Right ventricle myocardium inferior (tissue), 1 donor: ENCODE measurements at places on chromosomes 11 and 22.

DNA sequence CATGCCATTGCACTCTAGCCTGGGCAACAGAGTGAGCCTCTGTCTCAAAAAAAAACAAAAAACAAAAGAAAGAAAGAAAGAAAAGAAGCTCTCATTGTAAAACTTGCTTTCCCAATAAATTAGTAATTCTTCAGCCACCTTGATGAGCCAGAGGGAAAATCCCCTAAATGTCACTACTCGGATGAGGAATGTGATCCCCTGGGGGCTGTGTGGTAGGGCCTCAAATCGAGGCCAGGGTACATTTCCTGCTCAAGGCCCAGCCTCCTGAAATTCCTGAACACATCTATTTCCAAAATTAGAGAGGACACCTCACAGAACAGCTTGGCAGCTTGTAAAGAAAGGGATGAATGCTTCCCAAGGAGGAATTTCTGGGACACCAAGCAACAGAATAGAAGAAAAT, 147.1 kb upstream of the SESN3 start:
- no peak for DNase-seq

DNA sequence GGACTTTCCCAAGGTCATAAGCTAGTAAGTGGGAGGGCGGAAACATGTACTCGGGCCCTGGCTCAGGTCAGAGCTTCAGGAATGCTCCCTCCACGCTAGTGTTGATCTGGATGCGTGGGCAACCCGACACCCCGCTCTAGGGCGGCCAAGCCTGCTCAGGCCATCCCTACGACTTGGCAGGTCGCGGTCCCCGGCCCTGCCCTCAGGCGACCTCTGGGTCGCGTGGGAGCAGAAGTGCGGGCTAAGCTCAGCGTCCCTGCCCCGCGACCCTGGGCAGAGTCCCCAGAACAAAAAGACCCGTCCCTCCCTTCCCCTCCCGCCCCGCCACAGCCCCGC, 781 bp upstream of the TEF start:
- peak; percentile 90 for DNase-seq

DNA sequence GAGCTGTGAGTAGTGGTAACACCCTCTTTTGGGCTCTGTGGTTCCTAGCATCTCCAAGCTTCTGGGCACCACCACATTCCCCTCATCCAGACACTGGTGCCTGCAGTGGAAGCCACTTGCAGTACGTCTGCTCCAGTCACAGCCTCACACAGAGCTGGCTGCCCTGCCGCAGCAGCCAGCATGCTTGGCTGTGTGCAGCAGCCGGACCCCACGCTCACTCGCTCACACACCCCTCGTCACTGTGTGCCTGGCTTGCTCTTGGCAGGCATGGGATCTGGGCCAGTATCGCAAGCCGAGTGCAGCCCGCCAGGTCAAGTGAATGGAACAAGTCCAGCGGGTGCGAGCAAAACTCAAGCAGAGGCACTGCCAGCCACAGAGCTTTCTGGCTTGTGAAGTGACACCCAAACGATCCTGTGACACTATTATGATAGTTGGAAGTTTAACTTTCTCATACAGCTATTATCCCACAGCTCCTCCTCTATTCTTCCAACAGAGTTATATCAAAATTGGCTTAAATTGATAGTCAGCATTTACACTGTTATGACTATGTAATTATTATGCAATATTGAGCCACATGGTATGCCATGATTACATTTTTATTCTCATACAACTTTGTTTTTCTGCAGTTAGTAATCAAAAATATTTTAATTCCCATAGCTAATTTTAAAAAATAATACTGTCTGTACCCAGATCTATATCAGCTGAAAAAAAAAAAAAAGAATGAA, 89.0 kb downstream of the CCDC73 start:
- DNase-seq, result peak; percentile 64

DNA sequence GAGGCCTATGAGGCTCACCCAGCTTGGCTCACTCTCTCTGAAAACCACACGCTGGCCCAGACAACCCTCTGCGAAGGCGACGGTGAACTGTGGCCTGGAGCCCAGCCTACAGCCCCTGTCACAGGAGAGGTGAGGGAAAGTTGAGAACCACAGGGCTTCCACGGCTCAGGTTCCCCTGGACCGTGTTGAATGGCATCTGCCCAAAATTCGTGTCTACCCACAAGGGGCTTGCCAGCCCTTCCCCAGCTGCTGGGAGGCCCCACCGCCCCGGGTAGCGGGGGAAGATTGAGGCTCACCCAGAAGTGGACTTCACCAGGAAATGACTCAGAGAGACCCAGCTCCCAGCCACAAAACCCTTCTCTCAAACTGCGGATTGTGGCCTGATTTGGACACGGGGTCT, 197.1 kb downstream of the CTTN start:
- DNase-seq, result no peak

- no peak for DNase-seq
Observed at GRCh38 chr22:18056807-18057474, 20.8 kb upstream of the PEX26 start.

GRCh38 chr22:36036167-36036624, 7.6 kb upstream of the RBFOX2 start:
- DNase-seq, result no peak

- no peak for DNase-seq
Observed at GRCh38 chr11:19666951-19667350, 45.7 kb upstream of the NAV2 start.

DNA sequence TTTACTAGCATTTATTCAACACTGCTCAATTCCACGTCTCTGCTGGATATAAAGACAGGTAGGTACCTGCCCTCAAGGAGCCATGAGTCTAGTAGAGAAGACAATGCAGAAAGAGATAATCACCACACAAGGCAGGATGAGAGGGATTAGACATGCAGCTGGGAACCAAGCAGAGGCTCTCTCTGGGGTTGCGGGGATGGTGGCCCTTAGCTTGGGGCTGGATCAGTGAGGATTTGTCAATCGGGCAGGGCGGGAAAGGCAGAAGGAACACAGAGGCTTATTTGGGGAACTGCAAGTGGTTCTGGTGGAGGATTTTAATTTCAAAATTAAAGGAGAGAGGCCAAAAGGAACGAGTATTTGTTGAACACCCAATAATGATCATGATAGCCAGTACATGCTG, 8.5 kb upstream of the DMC1 start:
- DNase-seq, result no peak

GRCh38 chr11:1113405-1114201, 38.9 kb downstream of the MUC2 start:
- peak; percentile 68 for DNase-seq

- no peak for DNase-seq
Observed at GRCh38 chr11:27857014-27857413, 156.8 kb upstream of the BDNF start.

DNA sequence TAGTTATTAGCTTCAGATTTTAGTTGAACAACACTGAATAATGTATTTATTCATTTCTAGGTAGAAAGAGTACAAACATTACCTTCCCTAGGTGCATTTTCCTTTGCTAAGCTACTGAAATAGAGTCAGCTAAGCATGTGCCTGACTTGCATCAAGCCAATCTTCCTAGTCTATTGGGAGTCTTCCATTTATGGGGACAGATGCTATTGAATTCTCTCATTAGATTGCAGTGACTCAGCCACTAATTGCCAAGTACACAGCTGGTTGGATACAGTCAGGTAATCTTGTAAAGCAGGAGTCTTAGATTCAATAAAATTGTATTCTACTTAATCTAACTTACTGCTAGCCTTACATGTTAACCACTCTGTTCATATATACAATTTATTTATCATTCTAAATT, 55.2 kb upstream of the RPS13 start:
- no peak for DNase-seq

GRCh38 chr11:65026810-65027209, 429 bp upstream of the SNX15 start:
- DNase-seq, result peak; percentile 9

- DNase-seq, result no peak
Observed at GRCh38 chr11:134750619-134751018, 338.6 kb upstream of the B3GAT1 start.

DNA sequence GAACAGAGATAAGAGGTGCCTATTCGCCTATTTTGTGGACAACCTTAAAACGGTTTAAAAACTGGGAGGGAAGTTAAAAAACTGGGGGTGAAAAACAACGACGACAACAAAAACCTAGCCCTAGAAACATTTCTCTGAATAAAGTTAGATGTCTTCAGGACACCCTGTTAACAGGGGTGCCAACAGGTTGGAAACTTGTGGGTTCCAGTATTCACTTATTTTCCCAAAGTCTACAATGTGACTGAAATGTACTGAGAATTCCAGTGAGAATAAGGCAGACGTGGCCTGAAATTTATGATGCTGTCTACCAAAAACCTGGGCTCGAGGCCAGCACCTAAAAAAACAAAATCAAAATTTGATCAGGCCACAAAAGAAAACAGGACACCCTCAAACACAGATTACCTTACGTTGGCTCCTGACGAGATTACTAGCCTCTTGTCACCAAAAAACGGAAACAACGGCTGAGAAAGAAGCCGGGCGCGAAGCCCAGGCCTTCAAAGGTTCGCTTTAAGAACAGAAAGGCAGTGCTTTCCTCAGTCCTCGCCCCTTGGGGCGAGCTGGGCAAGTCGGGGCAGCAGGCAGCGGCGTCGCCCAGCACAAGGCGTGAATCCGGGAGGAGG, 906 bp downstream of the CCDC90B start:
- DNase-seq, result no peak

- no peak for DNase-seq
Observed at GRCh38 chr11:117733316-117733715, 63.7 kb downstream of the DSCAML1 start.

GRCh38 chr11:79046366-79046765, 394.5 kb downstream of the TENM4 start:
- no peak for DNase-seq

DNA sequence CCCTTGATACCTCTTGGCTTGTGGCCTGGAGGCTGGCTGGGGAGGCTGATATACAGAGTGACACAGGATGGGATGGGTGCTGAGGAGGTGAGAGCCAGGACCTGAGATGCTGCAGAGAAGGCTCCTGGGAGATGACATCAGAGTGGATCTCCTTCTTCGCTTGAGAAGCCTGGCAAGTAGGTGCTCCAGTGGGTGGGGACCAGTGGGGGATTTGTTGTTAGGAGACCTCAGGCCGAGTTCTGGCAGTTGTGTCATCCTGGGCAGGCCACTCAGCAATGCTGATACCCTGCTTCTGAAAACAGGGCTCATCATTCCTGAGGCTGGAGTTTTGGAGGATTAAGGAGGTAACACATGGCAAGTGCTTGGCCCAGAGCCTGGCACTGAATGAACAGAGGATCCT, 1.9 kb upstream of the NDUFV1 start:
- DNase-seq, result no peak

DNA sequence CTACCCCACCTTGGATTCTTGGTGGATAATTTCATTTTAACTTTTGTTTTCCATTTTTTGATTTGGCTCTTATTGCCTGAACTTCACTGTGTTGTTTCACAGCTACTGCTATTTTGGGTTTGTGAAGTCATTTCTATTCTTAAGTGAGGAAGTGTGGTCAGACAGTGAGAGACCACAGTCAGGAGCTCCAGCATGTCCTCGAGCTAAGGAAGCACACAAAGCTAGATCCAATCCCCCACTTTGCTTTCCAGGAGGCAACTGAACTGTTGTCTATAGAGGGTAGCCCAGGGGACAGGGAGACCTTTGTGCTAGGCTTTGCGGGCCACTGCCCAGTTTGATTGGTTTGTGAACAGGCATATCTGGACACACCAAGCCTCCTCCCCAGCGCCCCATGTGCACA, 251.8 kb upstream of the KIRREL3 start:
- no peak for DNase-seq

DNA sequence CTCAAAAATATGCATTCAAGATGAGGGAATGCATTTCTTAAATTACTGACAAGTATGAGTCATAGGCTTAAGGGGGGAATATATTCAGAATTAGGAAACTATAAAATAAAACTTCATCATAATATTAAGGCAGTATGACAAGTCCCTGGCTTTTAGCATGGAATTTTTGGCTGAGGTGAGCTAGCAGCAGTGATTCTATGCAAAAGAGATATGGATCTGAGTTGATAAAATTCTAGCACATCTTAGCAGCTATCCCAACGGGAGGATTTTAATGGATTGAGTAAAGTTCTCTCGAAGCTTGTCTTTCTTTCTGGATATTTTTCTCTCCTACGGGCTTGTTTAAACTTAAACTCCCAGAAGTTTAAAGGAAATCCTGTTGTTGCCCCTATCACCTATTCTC, 1.2 kb downstream of the OR51Q1 start:
- no peak for DNase-seq

DNA sequence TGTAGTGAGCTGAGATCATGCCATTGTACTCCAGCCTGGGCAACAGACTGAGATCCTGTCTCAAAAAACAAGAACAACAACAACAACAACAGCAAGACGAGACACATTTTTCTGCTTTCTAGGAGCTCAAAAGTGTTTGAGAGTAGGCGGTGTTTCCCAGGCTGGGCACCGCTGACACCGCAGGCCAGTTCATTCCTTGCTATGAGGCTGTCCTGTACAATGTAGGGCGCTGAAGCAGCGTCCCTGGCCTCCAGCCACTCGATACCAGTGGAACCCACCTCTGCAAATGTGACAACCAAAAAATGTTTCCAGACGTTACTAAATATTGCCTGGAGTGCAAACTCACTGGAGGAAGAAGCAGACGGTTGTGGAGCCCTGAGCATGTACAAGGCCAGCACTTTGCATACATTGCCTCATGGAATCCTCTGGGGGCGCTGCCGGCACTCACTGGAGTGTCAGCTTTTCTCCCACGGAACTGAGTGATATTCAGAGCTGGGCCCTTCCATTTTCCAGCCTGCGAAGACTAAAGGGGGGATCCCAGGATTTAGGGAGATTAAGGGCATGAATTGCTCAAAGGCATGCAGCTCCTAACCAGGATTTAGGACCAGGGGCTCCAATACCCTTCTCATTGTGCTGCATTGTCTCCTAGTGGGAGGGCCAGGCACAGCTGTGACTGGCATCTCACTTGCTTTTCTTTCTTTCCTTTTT, 5.8 kb upstream of the MIEF1 start:
- peak; percentile 82 for DNase-seq

- no peak for DNase-seq
Observed at GRCh38 chr22:27089264-27089663, 431.9 kb downstream of the MIAT start.

DNA sequence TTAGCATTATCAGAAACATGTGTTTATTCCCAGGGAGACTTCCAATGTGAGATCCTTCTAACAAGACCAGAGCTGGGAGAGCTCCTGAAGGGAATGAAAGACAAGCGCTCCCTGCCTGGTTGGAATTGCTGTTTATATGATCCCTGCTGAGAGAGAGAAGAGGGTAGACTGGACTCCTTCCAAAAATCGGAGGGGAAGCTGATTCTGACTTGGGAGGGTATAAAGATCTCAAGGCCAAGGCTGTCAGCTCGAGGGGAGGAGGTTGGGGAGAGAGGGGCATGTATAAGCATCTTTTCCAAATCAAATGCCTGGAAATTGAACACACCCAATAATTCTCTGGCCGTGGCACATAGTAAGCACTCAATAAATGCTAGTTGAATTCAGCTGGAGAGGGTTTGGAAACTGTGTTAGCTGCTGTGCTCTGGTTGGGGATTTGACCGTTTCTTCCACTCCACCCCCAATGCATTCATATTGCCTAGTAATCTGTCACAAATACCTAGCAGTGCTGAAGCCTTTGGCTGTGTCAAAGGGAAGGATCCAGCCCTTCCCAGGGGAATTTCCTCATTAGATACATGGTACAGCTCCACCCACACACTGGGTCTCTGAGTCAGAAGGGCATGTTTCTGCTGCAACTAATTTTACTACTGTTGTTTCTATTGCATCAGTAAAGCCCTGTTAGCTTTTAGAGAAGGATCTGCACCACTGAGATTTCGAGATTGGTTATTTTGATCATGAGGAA, 61.5 kb downstream of the CACNG2 start:
- DNase-seq, result no peak
